ENCODE measurements at places on chromosomes 1 and 21.
A peak's percentile ranks its signal among the peaks of the same experiment; 100 is the strongest.

DNA sequence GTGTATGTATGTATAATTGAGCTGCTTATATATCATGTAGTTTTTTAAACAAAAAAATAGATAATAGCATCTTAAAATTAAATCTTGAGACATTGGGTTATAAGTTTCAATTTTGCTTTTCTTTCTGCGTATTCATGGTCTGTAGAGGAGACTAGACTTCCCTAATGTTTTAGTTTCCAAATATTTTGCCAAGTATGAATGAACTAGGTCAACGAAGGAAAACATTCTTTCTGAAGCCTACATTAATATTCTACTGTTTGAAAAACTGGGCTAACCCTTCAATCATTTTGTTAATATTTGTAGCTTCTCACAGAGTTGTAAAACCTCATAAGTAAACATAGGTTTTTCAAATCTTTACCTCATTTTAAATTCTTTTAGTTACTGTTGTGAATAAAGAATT, 592.7 kb downstream of the USP25 start:
- DNase-seq, result no peak

DNA sequence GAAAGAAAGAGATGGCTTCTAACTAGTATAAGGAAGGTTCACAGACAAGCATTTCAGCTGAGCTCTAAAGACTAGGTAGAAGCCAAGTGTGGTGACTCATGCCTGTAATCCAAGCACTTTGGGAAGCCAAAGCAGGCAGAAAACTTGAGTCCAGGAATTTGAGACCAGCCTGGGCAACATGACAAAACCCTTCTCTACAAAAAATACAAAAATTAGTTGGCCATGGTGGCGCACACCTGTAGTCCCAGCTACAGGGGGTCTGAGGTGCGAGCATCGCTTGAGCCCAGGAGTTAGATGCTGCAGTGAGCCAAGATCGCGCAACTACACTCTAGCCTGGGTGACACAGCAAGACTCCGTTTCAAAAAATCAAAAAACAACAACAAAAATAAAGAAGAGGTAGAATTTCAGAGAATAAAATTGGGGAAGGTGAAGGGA, 27.8 kb downstream of the FBXO42 start:
- no peak for DNase-seq

GRCh38 chr1:46113948-46114347, 18.5 kb downstream of the PIK3R3 start:
- no peak for DNase-seq

DNA sequence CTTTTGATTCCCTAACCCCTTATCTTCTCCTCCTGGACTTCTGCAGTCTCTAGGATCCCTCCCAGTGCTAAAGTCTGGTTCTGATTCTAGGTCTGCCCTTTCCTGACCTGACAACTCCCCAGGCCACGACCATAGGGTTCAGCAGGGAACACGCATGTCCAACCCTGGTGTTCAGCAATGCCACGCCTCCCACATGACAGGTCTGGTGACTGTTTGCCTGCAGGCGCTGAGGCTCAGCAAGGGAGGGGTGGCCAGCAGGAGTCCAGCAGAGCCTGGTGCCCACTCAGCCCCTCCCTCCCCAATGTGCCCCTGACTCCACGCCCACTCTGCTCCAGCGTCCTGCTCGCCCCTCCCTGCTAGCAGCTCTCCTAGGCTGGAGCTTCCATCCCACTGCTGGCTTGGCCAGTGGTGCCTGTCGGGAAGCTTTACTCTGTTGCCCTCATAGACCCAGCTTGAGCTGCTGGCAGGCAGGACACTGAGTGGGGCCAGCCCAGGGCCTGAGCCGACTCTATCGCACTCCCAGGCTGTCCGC, 17.3 kb downstream of the SLC9A1 start:
- no peak for DNase-seq

DNA sequence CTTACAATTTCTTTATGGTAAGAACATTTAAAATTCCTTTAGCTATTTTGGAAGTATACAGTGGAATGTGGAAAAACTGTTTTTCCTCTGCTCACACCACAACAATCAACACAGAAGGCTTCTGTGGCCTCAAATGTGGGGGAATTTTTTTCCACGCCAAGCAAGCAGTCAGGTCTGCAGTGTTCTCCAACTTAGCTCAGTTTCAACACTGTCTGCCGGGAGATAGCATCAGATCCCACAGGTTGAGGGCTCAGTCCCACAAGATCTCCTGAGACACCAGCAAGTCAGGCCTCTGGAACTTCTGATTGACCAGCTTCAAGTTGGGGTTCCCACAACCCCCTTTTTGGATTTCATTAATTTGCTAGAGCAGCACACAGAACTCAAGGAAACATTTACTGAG, 50.3 kb downstream of the PTBP2 start:
- DNase-seq, result no peak

- no peak for DNase-seq
Measured at GRCh38 chr1:236334893-236335545, 53.3 kb upstream of the ERO1B start.

- DNase-seq, result no peak
Measured at GRCh38 chr1:227298512-227299240, 19.6 kb downstream of the CDC42BPA start.

DNA sequence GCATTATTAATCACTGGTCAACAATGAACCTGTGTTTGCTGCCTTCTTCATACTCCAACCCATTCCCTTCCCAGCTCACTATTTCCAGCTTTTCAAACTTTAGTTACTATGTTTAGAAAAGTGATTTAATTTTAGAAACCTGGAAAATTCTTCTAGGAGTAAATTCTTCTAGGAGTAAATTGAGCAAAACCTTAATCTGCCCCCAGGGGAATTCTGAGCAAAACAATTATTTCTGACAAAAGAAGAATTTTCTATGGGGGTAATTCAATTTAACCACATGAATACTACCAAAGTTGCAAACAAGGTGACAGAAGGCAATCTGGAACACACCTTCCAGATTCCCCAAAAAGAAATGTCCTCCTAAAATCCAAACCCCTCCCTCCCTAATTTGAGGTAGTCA, 1.8 kb downstream of the LUZP1 start:
- no peak for DNase-seq

DNA sequence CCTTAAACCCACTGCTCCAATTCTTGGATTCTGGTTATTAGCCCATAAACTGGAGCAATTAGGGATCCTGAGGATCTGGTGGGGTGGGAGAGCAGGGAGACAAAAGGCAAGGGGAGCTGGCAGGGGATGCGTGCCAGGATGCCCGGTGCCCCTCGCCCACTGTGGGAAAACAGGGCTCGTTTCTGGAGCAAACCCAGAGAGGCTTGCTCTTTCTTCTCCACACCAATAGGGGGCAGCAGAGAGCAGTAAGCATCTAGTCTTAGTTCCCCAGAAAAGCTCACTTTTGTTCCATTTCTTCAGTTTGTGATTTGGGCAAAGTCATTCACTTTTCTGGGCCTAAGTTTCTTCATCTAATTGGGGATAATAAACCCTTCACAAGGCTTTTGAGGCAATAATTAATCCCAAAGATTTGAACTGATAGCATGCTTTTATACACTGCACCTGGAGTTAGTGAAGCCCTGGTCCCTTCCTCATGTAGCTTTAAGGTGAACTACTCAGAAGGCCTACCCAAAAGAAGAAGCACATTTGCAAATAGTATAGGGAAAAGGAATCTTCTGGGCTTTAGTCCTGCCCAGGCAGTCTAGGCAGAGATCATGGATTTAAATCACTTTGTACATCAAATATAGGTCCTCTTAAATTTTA, 160.6 kb upstream of the USP24 start:
- DNase-seq, result no peak

- no peak for DNase-seq
Measured at GRCh38 chr1:36088265-36088576, 471 bp upstream of the ADPRS start.

DNA sequence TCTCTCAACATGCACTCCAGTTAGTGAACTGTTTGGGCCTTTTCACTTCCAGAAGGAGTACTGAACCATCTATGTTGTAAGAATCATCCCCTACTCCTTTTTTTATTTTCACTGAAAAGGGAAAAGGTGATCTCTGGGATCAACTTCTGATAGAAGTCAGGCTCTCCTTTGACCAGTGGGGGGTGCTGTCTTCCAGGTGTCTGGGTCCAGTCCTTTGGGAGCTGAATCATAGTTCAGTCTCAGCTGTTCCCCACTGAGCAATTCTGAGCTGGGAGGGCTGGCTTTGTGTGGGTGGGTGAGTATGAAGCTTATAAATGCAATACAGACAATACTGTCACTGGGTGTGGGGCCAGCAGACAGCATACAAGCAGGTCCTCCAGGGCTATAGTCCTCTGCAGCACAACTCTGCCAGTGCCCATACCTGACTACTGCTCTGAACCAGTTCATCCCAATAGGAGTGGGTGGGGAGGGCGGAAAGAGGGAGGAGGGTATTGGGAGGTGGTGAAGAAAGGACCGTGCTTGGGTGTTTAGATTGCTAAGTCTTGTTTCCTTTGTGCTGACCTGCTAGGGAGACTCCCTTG, 12.5 kb upstream of the SARS1 start:
- peak; percentile 45 for DNase-seq

DNA sequence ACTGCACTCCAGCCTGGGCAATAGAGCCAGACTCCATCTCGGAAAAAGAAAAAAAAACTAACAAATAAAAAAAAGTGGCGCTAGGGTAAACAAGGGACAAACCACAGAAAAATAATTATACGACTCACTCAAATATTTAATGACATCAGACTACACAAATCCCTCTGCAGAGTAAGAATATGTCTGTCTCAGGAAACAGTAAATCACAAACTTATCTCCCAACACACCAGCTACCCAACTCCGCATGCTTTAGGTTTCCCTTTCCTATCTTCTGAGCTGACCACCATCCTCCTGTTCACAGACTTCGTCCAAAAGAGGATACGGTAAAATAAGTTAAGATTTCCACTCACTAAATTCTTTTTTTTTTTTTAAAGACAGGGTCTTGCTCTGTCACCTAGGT, 16.2 kb downstream of the WDR47 start:
- DNase-seq, result no peak

- DNase-seq, result no peak
Measured at GRCh38 chr21:14572204-14572780, 26.2 kb upstream of the SAMSN1 start.

GRCh38 chr1:37999430-38000232, 5.7 kb downstream of the FHL3 start:
- no peak for DNase-seq

GRCh38 chr1:101264697-101265096, 27.9 kb downstream of the S1PR1 start:
- no peak for DNase-seq

- DNase-seq, result no peak
Measured at GRCh38 chr1:226443439-226443838, 35.5 kb upstream of the PARP1 start.

GRCh38 chr1:229769006-229769405, 143.0 kb downstream of the URB2 start:
- no peak for DNase-seq

DNA sequence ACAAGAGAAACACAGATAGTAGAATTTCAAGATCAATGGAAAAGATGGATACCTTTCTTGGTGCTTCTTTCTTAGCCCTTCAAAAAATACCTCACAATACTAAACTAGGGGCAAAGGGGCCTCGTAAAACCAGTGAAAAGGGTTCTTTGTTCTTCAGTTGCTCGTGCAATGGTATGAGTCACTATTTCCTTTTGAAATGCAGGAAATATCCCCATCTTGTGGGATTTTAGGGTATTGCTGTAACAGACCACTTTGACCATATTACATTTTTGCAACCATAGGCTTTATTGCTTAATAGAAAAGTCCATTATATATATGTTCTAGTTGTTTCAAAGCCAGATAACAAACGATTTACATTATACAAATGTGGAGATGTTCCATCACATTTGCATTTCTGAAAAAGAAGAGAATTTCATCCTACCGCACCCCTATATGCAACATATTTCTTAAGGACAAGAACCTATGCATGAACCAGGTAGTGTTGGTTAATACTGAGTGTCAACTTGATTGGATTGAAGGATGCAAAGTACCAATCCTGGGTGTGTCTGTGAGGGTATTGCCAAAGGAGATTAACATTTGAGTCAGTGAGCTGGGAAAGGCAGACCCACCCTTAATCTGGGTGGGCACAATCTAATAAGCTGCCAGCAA, 88.6 kb upstream of the PKN2 start:
- DNase-seq, result no peak

- DNase-seq, result no peak
Measured at GRCh38 chr1:181100934-181101333, 12.4 kb downstream of the IER5 start.

- no peak for DNase-seq
Measured at GRCh38 chr1:169043823-169044222, 62.7 kb upstream of the ATP1B1 start.

- DNase-seq, result peak; percentile 79
Measured at GRCh38 chr1:156445789-156446263, 54.7 kb downstream of the MEF2D start.

DNA sequence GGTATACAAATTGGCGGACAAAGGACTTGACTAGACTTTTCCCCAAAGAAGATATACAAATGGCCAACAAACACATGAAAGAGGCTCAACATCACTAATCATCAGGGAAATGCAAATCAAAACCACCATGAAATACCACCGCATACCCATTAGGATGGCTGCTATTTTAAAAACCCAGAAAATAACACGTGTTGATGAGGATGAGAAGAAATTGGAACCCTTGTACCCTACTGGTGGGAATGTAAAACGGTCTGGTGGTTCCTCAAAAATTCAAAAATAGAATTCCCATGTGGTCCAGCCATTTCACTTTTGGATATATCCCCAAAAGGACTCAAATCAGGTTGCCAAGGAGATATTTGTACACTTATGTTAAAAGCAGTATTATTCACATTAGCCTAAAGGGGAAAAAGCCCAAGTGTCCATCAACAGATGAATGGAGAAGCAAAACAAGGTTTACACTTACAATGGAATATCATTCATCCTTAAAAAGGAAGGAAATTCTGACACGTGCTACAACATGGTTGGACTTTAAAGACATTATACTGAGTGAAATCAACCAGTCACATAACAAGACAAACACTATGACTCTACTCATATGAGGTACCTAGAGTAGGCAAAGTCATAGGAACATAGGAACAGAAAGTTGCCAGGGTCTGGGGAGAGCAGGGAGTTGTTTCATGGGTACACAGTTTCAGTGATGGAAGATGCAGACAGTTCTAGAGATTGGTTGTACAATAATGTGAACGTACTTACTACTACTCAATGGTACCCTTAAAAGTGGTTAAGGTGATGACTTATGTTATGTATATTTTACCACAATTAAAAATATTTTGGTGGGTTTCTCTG, 17.0 kb downstream of the CD34 start:
- DNase-seq, result no peak

DNA sequence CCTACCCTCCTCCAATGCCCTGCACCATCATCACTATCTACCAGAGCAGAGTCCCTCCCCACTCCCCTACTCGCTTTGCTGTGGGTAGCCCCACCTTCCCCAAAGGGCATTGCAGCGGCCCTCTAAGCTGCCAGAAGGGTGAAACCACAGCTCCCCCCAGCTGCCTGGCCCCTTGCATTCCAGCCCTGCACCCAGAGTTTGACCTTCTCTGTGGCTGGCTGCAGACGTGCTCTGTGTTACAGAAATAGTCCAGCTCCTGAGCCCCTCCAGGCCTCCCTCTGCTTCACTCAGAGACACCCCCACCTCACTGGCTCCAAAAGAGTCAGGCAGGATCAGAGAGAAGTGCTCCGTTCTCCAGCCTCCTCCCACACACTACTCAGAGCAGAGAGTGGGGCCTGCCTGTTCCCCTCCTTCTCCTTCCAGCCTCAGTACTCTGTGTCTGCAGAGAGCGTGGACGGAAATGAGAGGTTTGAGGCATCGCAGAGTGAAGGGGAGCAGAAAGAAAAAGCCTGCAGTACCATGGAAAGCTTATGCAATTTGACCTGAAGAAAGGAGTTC, 63.2 kb downstream of the PLEKHA6 start:
- no peak for DNase-seq

Data from activated CD8-positive, alpha-beta memory T cell treated with anti-CD3 and anti-CD28 coated beads, Interleukin-2, amount 50 U/mL, for 4 hours (primary cell).